NCI-H1092 (cell line): ENCODE measurements at places on chromosomes 3 and 15.

- no peak for DNase-seq
Measured at GRCh38 chr3:94162700-94163099, 99.8 kb downstream of the NSUN3 start.

- DNase-seq: no peak
Measured at GRCh38 chr3:189340680-189341460, 169.1 kb downstream of the TPRG1 start.

GRCh38 chr3:194836661-194837060 is 151.0 kb downstream of the FAM43A start:
- no peak for DNase-seq

GRCh38 chr3:15292765-15293522 is 39.4 kb downstream of the SH3BP5 start:
- DNase-seq: no peak

DNA sequence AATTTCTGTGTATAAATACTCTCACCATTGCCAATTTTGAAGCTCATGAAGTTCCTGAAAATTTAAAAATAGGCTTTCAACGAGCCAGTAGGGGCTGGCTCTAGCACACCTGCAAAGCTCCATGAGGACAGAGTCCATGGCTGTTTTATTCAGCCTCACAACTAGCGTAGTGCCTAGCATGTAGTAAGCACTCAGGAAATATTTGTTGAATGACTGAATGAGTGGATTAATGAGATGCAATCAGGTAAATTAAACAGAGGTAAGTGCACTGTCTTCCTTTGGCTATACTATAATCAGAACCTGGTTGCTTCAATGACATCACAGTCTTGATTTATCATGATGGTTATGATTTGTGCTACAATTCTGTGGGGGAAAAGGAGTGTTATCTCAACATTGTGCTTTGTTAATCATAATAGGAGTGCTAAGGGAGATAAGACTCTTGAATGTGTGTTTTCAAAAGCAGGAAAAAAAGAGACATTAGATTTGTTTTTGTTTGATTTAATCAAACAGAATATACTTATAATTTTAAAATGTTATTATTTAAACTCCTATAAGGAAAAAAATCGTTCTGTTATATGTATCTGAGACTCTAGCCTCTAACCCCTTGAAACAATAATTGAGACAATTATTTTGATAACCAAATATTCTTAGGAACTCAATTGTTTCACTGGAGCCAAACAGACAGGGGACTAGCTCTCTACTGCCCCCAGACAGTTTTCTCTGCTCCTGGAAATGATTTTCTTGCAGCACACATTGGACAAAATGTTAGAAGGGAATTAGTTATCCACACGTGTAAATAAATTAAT is 171.7 kb upstream of the ATP11B start:
- DNase-seq: no peak

DNA sequence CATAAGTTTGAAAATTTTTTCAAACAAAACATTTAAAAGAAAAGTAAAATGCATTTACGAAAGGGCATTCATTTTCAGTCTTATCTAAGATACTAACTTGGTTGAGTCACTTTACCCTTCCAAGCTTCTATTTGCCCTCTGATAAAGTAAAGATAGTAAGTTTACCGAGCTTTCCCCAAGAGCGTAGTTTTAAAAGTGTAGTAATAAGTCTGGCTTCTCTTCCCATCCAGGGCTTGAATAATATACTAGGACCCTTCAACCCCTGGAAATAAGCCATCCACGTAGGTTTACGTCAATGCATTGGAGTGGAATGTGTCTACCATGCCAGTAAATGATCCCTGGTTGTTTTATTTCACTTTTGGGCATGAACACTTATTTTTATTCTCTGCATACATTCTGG is 608.3 kb downstream of the NTRK3 start:
- DNase-seq: no peak

DNA sequence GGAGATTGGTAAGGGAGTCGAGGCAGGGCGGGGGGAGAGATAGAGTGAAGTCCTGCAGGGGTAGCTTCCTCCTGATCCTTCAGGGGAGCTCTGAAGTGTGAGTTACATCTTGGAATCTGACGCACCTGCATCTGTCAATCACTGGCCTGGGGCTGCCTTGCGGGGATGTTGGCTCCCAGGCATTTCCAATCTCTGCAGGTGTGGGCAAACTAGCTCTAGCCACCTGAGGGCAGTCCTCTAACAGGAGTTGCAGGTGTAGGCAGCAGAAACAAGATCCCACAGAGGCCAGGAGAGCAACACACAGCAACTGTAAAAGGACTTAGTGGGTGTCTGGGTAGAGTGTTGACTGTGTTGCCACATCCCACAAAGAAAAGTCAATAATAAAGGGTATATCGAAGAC is 63.6 kb downstream of the ZNF621 start:
- no peak for DNase-seq

DNA sequence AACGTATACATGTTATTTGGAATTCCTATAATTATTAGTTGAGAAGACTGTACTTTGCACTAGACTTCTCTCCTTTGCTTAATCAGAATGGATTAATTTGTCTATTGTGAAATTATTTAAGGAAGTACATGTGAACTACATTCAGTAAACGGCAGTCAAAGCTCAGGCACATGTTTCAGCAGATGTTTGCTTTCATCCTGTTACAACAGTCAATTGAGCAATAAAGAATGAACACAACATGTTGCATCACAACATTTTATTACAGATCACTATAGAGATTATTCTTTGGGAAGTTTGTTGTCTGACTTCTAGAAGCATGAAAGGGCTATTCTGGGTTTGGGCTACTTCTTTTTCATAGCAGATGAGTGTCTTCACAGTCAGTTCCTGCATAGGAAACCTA is 39.2 kb downstream of the RAB27A start:
- DNase-seq: no peak

DNA sequence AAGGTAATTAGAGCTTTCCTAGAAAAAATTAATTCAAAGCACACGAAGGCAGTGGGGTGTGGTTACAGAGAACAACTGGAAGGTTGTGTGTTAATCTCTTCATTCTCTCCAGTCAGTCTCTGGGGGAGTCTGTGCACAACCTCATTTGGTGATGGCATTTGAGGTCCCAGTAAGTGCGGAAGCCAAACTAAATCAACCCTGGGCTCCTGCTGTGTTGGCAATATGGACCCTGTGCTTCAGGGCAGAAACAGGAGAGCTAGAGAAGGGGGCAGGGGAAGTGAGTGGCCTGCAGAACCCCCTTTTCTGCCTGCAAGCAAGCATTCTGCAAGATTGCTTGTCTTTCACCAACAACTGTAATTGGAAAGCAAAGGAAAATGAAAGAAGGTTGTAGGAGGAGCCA is 195.9 kb upstream of the ST8SIA2 start:
- no peak for DNase-seq

DNA sequence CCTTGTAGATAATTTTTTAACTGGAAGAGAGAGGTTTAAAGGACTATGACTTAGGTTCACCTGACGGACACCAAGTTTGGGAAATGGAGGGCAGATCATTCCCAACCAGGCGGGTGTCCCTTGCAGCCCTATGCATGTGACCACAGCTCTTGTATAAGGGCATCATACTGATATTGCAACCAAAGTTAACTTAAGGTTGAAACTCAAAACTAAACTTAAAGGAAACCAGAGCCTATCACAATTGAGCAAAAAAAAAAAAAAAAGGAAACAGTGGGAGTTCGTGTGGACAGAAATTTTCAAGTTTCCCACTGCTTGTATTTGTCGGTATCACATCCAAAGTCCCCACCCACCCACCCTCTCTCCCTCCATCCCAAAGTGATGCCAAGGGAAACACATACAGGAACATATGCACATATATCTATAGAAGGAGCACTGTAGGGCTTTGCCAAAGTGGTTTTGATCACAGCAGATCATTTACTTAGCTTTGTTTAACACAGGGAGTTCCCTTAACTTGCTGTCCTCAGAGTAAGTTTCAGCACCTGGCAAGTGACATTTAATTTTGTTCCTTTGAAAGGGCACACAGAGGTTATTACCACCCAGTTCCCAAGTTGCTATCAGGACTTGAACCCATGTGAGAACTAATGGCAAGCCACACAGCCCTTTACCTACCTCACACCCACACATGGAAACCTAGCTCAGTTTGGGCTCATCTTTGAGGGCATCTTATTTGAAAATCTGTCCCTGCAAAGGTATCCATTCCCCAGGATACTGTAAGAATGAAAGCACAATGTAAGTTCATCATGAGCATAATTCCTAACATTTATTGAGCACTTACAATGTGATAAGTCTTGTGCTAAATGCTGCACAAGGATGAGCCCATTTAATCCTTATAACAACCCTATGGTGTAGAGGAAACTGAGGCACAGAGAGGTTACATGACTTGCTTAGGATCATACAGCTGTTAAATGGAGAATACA is 204.5 kb upstream of the CMC1 start:
- no peak for DNase-seq

DNA sequence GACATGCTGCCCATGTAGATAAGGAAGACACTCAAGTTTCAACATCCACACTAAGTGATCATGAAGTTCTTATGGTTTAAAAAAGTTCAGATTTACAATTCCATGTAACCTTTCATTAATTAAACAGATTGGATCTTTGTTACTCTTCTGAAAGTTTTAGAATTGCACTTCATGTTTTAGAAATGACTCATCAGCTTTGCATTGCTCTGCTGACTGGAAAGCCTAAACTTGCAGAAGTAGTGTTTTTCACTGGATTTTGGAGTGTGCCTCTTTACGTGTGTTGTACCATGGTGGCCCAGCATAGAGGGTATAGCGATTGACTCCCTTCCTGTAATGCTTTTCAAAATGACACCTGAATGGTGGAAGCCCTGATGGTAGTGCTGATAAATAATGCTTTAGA is 157.9 kb downstream of the BBX start:
- no peak for DNase-seq

DNA sequence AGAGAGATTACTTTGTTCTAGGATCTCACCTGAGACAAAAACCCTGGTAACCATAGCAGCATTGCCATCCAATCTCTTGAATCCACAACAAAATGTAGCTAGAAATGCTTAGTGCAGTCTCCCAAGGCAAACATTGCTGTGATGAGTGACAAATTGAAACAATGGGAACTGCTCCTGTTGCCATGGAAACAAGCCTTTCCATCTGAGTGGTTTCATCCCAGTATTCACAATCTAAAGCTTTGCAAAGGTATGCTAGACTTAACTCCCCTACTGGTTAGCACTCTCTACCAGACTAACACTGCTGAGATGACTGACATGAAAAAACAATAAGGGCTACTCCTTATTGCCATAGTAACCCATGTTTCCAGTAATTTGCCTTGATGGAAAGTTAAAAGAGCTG is 172.6 kb upstream of the CNTN3 start:
- DNase-seq: no peak

DNA sequence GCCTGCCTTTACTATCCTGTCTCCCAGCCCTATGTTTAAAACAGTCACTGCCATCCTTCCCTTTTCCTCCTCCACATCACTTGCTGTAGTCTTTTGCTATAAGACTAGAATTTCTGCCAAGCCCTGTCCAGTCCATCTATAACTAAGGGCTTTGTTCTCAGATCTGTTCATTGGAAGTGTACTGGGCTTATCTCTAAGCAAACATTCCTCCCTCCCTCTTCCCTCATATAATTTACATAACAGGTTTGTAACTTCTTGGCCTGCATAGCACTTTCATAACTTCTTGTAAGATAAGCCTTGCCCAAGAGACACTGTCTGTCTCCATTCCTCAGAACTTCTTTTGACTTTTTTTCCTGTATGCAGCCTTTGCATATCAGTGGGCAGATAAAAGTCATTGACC is 16.7 kb downstream of the TPRG1 start:
- DNase-seq: no peak

- no peak for DNase-seq
Measured at GRCh38 chr3:30443756-30444673, 162.4 kb upstream of the TGFBR2 start.

- no peak for DNase-seq
Measured at GRCh38 chr15:34116620-34117019, 14.7 kb downstream of the PGBD4 start.

DNA sequence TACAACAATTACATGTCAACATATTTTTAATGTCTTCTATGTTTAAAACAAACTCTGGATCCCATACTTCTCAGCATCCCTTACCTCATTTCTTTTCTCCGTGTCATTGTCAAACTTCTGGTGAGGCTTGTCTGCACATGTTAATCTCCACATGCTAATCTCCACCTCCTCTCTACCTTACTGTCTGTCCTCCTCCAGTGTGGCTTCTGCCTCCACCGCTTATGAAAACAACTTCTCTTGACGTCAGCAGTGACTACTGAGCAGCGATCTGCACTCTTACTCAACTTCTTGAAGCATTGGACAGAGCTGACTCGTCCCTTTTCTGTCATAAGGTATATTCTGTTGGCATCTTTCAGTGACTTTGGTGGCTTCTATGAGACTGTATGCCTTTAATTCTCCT is 338.2 kb upstream of the THRB start:
- DNase-seq: no peak

DNA sequence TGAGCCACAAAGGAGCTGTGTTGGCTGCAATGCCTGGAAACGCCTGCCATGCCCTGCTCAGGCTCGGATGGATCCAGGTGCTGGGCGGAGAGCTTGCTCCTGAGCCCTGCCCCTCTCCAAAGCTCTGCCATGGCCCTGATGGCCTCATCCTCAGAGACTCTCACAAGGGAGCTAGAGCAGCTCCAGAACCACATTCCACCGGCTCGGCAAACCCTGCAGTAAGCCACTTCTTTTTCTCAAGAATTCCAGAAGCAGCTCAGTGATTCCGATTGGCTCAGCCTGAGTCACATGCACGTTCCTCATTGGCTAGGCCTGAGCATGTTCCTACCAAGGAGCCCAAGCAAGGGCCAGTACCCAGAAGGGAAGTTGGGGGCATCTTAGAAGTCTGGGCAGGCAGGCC is 24.8 kb downstream of the TPRA1 start:
- no peak for DNase-seq

DNA sequence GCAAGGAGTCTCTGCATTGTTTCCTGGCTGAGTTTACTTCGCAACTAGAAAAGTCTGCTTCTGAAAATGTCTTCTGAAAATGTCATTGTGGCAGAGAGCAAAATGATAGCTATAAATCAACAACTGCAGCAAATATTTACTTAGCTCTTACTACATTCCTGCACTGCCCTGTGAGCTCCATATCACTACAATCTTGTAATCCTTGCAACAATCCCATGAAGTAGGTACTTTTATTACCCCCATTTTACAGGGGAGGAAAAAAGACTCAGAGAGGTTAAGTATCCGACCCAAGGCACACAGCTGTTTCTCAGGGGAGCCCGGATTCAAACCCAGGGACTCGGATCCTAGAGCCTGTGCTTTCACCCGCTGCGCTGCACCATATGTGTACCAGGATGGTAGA is 34.2 kb upstream of the SPTBN5 start:
- no peak for DNase-seq

DNA sequence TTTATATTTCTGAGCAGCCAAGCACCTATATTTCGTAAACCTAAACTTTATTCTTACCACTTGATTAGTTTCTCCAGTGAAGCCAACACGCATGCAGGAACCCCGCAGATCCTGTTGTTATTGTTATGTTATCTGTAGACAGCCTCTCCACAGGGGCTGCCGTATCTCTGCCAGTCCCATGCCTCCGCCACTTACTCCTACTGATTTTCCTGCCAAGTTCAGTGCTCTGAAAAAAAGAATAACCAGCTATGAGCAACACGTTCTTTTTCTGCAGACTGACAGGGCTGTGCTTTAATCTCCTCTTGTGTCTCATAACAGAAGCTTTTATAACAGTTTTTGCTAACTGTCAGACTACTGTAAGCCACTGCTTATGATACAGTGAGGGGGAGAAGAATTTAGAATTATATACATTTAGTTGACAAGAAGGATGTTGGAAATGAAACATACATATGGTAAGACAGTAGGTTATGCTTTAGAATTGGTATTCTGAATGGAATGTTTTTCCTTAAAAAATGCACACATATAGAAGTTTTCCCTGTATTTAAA is 347.4 kb downstream of the SI start:
- DNase-seq: no peak
